ENCODE measurements at places on chromosomes 11 and 22.
A peak's percentile ranks its signal among the peaks of the same experiment; 100 is the strongest.

- no peak for DNase-seq
These were observed 173.3 kb downstream of the PGR start for GRCh38 chr11:100956351-100956750.

- DNase-seq, result no peak
These were observed 300.9 kb downstream of the TENM4 start for GRCh38 chr11:79139900-79140299.

- no peak for DNase-seq
These were observed 174.2 kb downstream of the BUD13 start for GRCh38 chr11:116598556-116598955.

DNA sequence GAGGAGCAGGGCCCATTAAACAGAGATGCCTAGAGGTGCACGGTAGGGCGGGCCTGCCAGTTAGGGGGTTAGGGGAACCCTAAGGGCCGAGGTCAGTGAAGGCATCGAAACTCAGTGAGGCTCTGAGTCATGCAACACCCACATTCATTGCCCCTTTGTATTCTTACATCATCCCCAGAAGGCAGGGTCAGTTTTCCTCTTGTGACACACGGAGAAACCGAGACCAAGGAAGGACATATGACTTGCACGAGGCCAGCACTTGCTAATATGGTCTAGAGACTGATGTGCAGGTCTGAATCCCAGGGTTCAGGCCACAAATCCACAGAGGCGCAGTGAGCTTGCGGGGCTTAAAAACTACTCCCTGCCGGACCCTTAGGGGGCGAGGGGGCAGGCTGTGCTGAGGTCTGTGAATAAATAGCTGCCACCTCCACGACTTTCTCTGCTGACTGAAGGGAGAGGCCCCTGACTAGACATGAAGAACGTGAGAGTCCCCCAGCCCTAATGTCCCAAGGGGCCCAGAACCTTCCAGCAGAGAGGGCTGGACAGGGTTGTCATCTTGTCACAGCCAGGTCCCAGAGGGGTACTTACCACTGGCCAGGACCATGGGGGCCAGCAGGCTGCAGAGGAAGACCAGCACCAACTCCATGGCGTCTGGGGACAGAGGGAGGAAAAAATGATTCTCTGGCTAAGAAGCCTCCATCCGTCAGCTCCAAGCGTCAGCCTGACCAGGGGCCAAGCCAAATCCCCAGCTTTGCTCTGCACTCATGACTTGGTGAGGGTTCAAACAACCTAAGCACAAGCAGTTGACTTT is 17.8 kb upstream of the FXYD2 start:
- DNase-seq, result no peak

GRCh38 chr22:38422611-38423511 is 32.1 kb downstream of the KCNJ4 start:
- DNase-seq, result peak; percentile 39

All from foreskin keratinocyte (primary cell).